ENCODE measurements at places on chromosomes 6 and 20. TPM values are rescaled to one million over a fixed set of nuclear protein-coding genes. Genes with fewer than 3 reads are reported as not detected.
A peak's percentile ranks its signal among the peaks of the same experiment; 100 is the strongest.

Gene WASF1
- 63.7 TPM for total RNA-seq

Gene B3GAT2
- 82.5 TPM for total RNA-seq

GRCh38 chr6:36873612-36874442, 776 bp downstream of the PPIL1 start:
- no peak for DNase-seq

Gene SPEF1
- total RNA-seq = 2.8 TPM

GRCh38 chr20:20210327-20210726, 157.6 kb upstream of the INSM1 start:
- no peak for DNase-seq

DNA sequence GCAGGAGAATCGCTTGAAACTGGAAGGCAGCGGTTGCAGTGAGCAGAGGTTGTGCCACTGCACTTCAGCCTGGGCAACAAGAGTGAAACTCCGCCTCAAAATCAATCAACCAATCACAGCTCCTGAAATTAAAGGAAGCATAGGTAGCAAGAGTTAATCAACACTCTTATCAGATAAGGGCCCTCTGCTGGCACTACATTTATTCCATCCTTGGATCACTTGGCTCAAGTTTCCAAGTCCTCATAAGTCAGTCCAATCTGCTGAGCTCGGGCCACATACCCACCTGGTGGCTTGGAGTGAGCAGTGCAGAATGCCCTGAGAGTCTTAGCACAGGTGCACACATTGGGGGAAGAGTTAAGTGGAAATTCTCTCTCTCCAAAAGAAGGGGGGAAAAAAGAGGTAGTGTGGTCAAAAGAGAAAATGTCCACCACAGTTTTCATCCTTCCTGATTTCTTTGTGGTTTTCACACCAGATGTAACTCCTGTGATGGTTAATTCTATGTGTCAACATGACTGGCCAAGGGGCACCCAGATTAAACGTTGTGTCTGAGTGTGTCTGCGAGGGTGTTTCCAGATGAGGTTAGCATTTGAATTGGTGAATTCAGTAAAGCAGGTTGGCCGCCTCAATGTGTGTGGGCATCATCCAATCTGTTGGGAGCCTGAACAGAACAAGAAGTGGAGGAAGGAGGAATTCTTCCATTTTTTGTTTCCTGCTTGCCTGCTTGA, 14.2 kb upstream of the FAM8A1 start:
- no peak for DNase-seq

DNA sequence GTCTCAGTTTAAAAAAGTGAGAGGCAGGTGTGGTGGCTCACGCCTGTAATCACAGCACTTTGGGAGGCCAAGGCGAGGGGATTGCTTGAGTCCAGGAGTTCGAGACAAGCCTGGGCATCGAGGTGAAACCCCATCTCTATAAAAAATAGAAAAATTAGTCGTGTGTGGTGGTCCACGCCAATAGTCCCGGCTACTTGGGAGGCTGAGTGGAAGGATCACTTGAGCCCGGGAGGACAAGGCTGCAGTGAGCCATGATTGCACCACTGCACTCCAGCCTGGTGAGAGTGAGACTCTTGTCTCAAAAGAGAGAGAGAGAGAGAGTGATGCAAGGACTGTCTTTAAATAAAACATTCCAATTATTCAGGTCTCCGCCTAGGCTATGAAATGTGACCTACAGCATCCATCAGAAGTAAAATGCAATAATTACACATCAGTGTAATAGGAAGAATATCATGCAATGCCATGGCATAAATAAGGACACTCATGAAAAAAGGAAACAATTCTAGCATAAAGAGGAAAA, 81.5 kb downstream of the SH3BGRL2 start:
- no peak for DNase-seq

Gene ORC3
- total RNA-seq = 43.7 TPM

Gene ADGRF1
- not detected for total RNA-seq

Gene DEFB132
- total RNA-seq = not detected

DNA sequence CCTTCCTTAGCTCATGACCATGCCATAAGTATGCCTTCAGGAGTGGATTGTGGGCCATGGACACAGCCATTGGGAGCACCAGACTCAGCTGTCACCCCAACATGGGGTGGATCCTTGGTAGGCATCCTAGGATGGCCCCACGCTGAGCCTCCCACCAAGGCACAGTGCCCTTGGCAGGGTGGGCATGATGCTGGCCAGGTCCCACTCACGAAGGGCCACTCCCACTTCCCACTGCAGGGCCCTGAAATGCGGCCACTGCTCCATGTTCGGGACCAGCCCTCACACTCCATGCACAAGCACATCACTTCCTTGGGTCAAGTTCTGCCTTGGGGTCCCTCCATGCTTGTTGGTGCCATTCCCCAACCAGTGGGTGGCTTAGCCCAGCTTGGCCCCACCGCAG, 12.9 kb upstream of the FUT9 start:
- DNase-seq = no peak

DNA sequence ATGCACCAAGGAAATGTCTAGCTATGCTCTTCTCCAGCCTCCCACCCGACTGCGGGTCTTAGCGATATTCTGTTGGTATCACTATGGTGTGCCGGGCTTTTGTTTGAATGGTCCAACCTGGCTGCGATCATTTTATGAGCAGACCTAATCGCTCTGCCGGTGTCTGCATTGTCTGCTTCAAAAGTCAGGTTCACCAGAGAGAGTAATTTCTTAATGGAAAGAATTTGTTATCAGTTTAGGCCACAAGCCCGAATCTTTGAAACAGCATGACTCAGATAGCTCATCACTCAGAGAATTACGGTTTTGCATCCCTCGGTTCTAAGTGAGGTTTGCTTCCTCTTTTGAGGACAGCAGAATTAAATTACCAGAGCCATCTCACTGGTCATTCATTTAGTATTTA, 521.0 kb upstream of the ARID1B start:
- no peak for DNase-seq

DNA sequence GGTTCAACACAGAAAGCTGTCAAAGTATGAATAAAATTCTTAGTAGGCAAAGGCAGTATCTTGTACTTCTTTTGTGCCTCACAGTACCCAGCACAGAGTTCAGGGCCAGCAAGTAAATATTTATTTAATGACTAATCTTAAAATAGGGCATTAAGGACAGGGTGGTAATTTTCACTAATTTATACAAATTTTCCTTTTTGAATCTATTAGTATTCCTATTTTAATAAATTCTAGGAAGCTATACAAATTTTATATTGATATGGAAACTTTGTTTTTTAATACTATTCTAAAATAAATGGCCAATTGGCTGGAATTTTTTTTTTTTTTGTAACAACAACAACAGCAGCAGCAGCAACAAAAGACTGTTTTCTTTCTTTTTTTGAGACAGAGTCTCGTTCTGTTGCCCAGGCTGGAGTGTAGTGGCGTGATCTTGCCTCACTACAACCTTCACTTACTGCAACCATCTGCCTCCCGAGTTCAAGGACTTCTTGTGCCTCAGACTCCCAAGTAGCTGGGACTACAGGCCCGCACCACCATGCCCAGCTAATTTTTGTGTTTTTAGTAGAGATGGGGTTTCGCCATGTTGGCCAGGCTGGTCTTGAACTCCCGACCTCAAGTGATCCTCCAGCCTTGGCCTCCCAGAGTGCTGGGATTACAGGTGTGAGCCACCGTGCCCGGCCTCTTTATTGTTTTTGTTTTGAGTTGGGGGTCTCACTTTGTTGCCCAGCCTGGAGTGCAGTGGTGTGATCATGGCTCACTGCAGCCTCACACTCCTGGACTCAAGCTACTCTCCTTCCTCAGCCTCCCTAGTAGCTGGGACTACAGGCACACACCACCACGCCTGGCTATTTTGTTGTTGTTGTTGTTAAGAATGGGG, 85.2 kb downstream of the FKBP5 start:
- DNase-seq = no peak

- no peak for DNase-seq
Observed at GRCh38 chr6:155038527-155038926, 43.4 kb downstream of the TIAM2 start.

DNA sequence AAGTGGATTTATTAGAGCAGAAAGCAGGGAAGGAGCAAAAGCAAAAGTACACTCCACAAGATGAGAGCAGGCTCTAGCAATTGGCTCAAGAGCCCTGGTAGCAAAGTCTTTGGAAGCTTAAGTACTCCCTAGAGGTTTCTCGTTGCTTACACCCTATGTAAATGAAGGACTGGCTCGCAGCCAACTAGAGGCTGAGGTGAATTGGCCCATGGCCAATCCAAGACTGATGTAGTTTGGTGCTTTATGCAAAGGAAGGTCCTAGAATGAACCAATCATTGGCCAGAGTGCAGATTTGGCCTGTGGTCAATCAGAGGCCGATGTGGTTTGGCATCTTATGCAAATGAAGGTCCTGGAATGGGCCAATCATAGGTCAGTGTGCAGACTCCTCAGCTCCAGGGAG, 191.3 kb upstream of the ARID1B start:
- DNase-seq = no peak

GRCh38 chr20:19557291-19557690, 200.8 kb upstream of the RIN2 start:
- DNase-seq = no peak

GRCh38 chr6:166921570-166921969, 34.8 kb downstream of the RNASET2 start:
- DNase-seq = no peak

DNA sequence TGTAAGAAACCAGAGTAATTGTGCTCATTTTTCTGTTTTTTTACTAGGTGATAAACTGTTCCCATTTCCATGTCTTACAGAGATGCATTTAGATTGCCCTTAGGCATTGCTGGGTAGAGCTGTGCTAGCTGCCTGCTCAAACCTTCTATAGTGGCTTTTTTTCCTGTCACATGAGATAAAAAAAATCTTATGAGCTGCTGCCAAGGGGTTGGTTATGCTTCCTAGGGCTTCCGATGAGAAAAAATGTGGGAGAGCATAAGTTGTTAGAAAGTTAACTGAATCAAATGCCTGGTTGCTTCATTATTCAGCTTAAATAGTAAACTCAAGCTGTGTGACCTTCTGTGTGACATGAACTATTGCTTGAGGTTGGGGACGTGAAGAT, 50.0 kb upstream of the NOX3 start:
- DNase-seq = no peak

GRCh38 chr20:60262967-60263603, 304.9 kb downstream of the CDH26 start:
- DNase-seq = no peak

Gene KIF13A
- 50.8 TPM for total RNA-seq

GRCh38 chr6:145506565-145506964, 228.8 kb downstream of the EPM2A start:
- DNase-seq = no peak

DNA sequence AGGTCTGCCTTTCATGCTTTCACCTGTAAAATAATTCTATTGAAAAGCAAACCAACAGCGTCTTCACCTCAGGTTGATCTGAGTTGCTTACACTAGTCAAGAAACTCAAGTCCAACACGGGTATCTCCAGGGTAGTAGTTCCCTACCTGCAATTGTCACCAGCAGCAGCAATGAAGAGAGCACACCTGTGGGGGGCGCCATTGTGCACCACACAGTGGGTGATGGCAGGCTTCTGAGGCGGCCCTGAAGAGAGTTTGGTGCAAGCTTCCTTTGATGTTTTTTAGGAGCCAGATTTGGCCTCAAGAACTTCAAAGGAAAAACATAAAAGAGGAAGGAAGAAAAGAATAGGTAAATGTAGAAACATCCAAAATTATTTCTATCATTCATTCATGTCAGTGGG, 45.1 kb downstream of the KIAA0319 start:
- no peak for DNase-seq

- peak; percentile 82 for DNase-seq
Observed at GRCh38 chr6:134253681-134254080, 64.2 kb downstream of the SGK1 start.

DNA sequence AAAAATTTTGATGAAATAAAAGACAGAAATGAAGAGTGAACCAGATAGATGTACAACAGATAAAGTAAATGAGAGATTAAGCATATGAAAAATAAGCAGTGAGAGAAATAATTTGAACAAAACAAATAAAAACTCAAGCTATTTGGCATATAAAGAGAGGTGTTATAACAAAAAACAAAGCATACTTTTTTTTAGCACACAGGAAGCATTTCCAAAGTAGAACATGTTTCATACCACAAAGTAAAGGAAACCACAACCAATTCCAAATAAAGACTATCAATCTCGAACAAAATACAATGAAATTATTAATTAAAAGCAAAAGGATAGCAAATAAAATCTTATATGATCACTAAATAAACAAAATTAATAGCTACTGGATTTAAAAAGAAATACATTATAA, 6.8 kb downstream of the THEMIS start:
- DNase-seq = no peak

Gene MRS2
- 22.5 TPM for total RNA-seq

- DNase-seq = peak; percentile 72
Observed at GRCh38 chr6:84422380-84422968, 195.0 kb upstream of the CEP162 start.

- no peak for DNase-seq
Observed at GRCh38 chr6:56862415-56863175, 92.3 kb upstream of the BEND6 start.

- DNase-seq = no peak
Observed at GRCh38 chr6:167738386-167738785, 88.3 kb upstream of the AFDN start.

Gene C20orf141
- not detected for total RNA-seq

Gene MMP24
- total RNA-seq = 24.2 TPM

- DNase-seq = no peak
Observed at GRCh38 chr6:33778444-33779121, 10.3 kb downstream of the LEMD2 start.
